T-helper 17 cell (primary cell): ENCODE measurements at places on chromosomes 2 and 18.

- no peak for DNase-seq
These were observed 242.9 kb upstream of the TMEFF2 start for GRCh38 chr2:192437653-192438052.

- DNase-seq = no peak
These were observed 277.0 kb downstream of the CPS1 start for GRCh38 chr2:210833403-210833802.

GRCh38 chr2:36374585-36374984, 19.0 kb downstream of the CRIM1 start:
- no peak for DNase-seq

DNA sequence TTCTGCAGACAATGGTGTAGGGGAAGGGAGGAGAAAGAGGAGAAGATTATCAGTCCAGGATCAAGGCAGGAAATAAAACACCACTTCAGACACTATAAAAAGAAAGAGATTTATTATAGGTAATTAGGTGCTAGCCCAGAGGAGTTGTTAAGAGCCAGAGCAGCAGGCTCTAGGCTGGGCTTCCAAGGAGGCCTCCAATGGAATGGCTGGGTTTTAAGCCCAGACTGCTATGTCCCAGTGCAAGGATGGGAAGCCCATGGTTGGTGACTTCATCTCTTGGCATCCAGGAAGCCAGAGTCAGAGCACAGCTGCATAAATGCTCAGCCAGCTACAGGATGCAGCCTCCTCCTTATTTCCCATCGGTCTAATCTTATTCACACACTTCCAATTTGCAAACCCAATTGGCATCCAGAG, 95.6 kb downstream of the LAMA3 start:
- no peak for DNase-seq

GRCh38 chr2:55133467-55134315, 83.4 kb upstream of the RTN4 start:
- DNase-seq = peak; percentile 45

DNA sequence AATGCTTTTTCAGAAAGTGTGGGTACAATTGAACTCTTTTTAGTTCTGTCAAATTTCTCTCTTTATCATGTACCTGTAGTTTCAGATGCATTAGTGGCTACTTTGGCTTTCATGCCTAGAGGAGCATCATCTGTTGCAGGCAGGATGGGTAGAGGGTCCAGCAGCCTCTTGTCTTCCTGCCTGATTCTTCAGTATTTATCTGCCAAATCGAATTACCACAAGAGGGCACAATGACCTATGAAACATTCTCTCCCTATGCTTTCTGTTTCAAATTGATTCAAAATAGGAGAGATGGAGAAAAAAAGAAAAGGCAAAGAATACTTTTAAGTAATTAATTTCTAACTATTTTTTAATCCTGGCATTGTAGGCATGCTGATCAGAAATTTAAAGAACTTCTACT, 477.2 kb downstream of the TRIB2 start:
- no peak for DNase-seq
